Neural crest cell (in vitro differentiated cells): ENCODE measurements at places on chromosomes 7 and 10. TPM values are rescaled to one million over a fixed set of nuclear protein-coding genes. Genes with fewer than 3 reads are reported as not detected.

ORC5 gene
- 27.9 and 31.3 TPM in 2 replicates for total RNA-seq

STEAP1B gene
- 9.5 and 10.8 TPM in 2 replicates for total RNA-seq

CHPF2 gene
- 33.1 and 34.1 TPM in 2 replicates for total RNA-seq

TRPV5 gene
- 0.07 TPM in 1 of 2 replicates, not detected in the other for total RNA-seq

FAM131B gene
- 15.0 and 15.5 TPM in 2 replicates for total RNA-seq

- no peak for DNase-seq
Measured at GRCh38 chr7:2629746-2630681, 1.8 kb upstream of the TTYH3 start.

DNA sequence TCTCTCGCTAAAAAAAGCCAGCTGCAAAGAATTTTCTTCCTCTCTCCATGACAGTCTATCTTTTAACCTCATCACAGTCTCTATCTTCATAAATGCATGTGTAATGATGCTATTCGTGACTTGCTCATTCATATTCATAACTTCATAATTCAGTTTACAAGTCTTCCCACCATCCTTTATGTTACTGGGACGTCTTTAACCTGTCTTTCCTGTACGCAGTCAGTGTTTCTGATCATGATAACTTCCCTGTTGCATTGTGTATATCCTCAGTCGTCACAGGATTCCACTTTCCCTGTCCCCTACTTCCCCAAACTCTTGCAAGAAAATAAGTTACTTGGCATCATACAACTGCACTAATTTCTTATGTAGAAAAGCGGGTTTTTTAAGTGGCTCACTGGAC is 165.6 kb upstream of the ASAH2 start:
- DNase-seq, result no peak

DNA sequence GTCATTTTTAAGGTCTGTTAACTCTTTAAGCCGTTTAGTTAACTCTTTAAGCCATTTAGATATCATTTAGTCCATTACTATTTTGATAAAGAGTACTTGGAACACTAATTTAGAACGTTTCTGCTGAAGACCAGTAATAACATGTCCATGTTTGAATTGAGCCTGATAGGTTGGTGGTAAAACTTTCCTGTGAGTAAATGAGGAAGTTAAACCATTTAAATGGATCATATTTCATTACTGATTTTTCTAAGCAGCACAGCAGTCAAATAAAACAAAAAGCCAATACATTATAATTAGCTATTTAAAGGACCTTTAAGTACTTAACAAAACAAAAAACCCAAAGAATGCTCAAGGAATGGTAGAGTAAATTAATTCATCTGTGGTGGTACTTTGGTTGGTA is 29.4 kb downstream of the PHTF2 start:
- no peak for DNase-seq

GRCh38 chr7:1693991-1694524 is 24.0 kb downstream of the ELFN1 start:
- peak; percentile 62 for DNase-seq

DNA sequence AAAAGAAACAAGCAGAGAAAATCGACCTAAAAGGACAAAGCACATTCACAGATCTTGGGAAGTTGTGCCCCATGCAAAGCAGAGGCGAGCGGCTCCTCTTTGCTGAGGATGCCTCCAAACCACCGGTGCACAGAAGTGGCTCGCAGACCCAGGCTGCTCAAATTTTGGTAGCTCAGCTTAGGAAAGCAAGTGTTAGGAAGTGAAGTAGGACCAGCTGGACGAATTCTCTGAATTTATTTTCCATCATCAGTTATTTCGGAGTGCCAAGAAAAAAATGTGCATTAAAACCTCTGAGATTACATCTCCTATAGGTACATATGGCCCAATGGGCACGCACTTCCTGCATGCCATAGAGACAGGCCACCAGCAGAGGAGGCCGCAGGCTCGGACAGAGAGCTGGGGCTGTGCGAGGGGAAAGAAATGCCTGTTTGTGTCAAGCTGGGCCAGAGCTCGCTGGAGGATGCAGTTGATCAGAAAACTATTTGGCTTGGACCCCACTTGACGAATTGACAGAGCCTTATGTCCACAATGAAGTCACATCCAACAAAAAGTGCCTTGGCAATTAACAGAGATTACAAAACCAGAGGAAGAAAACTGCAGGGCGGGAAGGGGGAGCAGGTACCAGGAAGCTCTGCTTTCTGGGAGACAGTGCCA is 122.3 kb upstream of the LYZL2 start:
- DNase-seq, result peak; percentile 69

DNA sequence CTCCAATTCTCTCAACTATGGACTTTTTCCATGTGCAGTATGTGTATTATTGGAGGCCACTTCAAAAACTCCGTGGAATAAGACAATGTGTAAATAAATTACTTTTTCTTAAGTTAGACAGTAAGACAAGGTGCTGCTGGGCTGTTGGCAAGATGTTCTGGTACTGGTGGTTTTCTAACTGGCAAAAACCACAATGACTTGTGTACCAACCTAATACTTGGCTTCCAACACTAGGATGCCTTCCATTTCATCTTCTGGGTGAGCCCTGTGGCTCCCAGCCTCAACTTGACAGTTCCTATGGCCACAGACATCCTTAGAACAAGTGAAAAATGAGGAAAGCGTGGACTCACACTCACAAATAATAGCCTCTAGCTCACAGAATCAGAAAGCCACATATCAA is 77.0 kb downstream of the OSBPL3 start:
- no peak for DNase-seq

GRCh38 chr7:158103378-158103777 is 484.2 kb downstream of the PTPRN2 start:
- DNase-seq, result no peak

DNA sequence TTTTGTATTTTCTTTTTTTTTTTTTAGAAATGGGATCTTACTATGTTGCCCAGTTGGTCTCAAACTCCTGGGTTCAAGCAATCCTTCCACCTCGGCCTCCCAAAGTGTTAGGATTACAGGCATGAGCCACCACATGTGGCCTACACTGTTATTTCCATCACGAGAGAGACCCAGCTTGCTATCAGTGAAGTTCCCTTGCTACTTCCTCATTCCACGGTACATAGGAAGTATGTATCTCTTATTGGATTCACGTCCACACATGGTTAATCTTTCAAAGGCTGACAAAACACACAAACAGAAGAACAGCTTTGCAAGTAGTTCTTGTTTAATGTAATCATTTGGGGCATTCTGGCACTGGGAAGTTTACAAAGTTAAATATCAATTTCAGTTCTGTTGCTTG is 50.9 kb downstream of the DCLRE1A start:
- no peak for DNase-seq

DNA sequence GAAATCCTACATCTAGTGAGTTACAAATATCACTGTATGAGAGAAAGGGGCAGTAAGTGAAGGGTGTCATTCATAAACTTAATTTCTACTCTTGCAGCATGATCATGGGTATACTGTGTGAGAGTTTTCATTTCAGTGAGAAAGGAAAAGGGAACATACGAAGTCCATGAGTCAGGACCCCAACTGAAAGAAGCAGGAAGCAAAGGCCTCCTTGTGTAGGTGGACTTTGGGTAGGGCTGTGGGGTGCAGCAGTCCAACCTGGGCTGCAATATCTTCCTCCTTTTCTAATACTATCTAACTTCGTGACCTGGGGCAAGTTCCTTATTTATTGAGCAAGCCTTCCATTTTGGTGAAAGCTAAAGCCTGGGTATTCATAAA is 248.2 kb upstream of the TCF7L2 start:
- DNase-seq, result no peak

GRCh38 chr7:98807068-98808048 is 62.5 kb downstream of the TMEM130 start:
- DNase-seq, result no peak

- DNase-seq, result no peak
Measured at GRCh38 chr10:61487506-61487905, 34.3 kb upstream of the TMEM26 start.

- no peak for DNase-seq
Measured at GRCh38 chr7:101205901-101206664, 5.2 kb upstream of the MOGAT3 start.

- peak; percentile 0 for DNase-seq
Measured at GRCh38 chr7:44313016-44313415, 12.4 kb downstream of the CAMK2B start.
